ENCODE measurements at places on chromosomes 2 and 18.

- no peak for DNase-seq
Measured at GRCh38 chr2:69580486-69580885, 63.1 kb downstream of the AAK1 start.

DNA sequence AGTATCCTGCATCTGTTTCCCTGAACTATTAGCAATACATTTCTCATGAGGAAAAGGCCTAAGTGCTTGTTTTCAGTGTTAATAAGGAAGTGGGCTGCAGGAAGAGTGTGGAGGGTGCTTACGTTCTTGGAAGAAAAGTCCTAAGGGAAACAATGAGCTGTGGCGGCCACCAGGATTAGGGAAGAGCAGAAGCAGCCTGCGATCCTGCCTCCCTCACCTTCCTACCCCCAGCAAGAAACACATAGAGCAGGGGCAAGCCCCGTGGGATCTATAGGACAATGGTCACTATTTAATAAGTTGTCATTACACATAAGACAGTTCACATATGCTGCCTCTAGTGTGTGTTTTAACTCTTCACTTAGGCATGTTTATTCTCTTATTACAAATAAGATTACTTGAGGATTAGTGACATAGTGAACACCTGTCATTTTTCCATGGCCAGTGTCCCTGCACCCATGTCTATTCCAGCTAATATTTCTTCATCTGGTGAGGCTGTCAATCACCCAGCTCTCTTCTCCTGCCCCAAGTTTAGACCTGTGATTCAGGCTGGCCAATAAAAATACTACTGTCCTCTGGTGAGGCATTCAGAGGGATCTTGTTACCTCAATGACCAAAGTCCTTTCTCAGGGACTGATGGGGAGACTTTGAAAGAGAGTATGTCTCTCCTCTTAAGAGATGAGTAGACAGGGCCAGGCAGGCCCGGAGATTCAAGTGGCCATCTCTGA lies 510.9 kb upstream of the CELF4 start:
- DNase-seq: no peak

GRCh38 chr2:205868773-205869333 lies 186.6 kb downstream of the NRP2 start:
- no peak for DNase-seq

DNA sequence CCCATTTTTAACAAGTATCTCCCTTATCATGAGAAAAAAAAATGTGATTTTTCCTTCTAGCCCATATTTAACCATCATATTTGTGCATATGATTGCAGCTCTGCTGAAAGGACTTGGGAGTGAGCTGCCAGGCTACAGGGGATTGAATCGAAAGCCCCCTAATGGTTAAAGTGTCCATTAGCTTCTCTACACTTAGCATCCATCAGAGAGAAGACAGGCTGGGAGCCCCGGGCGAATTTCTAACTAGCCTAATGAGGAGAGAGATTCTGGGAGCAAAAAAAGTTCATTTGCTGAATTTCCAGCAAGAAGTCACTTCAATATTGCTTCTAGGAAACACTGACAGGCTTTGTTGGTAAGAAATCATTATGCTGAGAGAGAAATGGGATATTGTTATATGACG lies 848.8 kb downstream of the TDRD15 start:
- no peak for DNase-seq

DNA sequence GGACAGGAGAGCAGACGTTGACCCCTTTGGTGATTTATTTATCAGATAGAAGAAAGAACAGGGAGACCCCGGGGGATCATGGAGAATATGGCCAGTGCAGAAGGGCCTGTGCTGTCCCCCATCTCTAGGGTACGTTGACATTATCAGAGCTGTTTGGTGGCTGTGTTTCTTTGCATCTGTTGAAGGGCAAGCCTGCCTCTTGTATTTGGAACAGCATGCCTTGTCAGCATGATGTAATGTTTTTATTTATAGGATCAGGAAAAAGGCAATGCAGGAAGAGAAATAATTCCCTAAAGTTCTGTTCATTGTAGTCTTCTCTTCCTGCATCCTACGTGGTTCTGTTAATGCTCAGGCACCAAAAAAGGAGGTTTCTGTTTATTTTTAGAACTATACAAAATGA lies 49.8 kb upstream of the CABYR start:
- no peak for DNase-seq

DNA sequence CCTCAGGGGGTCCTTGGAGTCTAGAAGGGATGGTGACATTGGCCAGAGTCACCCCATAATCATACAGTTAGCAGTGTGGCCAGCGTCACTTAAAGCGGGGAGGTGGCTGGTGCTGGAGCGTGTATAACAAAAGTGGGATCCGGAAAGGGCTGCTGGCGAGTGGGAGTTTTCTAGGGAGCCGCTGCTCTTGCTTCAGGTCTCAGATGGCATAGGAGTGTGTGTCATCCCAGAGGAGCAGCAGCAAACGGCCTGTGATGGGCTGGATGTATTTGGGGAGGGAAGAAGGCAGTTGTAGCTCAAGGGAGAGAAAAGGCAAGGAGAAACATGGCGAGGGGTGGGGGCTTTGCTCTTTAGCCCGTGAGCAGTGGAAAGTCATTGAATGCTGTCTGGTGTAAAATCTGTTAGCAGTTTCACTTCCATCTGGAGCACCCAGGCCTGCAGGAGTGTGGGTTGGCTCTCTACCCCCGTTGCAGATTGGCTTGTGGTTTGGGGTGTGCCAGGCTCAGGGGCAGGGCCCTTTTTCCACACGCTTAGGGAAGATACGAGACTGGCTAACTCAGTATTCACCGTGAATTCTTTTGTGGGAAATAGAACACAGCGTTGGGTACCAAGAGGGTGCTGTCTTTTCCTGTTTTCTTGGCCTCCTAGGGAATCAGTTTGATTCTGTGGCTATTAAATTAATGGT lies 120.5 kb downstream of the AGAP1 start:
- no peak for DNase-seq

DNA sequence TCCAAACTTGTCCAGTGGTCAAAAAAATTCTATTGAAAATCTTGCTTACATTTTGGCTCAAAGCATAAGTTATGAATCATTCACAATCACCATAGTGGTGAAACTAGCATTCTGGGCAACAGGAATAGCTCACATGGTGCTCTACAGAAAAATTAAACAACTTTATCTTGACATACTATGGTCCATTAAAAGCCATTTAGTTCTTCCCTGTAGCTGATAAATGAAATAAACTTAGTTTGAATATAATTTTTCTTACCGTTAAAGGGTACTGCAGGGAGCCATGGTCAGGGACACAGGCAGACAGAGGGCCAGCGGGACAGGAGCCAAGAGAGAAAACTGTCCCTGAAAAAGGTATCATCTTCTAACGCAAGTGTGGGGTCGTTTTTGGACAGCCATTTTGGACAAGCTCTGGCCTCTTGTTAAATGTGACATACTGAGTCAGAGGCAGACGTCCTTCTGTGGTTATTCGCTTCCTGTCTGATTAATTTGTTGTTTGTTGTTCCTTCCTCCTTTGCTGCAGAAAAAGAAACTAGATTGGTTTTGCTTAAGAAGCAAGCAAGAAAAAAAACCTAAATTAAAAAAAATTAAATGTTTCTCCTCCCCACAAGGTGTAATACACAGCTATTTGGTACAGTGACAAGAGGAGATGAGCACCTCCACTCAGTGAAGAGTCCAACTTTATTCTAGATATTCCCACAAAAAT lies at the start of gene WIPF1:
TSS of gene WIPF1 (minus strand) at position 460 of the 703 bp plus-strand sequence. CDS start 12,231 bp downstream, outside the sequence.
- DNase-seq: no peak

DNA sequence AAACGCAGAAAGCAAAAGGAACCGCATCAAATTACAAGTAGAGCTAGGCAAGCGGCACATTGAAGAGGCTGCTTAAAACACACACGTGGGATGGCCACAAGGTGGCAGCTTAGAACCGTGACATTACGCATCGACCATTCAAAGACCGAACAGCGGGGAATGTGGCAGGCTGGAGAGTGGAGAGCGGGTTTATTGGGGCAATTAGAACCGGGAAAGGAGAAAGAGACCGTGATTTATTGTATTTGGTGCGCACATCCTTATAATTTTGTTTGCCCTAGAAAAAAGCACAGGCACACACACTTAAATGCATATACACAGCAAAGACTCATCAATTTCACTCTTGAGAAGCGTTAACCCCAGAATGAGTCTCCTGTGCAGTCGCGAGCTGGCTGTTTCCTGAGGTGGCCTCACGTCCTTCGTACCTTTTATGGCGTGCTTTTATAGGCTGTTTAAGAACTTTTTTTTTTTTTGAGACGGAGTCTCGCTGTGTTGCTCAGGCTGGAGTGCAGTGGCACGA lies 31.7 kb upstream of the MEP1B start:
- peak; percentile 57 for DNase-seq
